Thoracic aorta (tissue), 2 donors: ENCODE measurements at places on chromosomes 4 and X.

DNA sequence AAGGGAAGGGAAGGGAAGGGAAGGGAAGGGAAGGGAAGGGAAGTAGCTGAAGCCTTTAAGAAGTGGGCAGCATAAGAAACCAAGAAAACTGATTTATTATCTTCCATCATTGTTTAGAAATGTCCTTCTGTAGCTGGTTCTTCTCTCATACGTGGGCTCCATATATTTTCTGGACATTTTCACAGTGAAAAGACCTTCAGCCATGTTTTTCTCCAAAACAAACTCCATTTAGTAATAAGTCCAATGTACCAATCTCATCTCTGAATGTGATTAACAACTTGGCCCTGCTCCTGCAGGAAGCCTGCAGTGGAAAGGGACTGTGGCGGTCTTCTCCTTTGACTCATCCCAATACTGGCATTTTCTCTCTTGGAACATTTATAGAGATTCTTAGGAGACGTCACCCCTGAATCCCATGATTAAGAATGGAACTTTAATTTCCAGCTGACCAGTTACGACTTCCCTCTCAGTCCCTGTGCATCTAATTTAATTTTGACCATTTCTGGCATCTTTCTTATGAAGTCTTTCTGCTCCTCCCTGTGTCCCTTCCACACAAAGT lies 96.6 kb upstream of the GUCY1A1 start:
- no peaks in the 10 kb centered on the region for H3K36me3 ChIP-seq
- H3K27me3 ChIP-seq = no peaks in the 10 kb centered on the region
- no peak for DNase-seq

DNA sequence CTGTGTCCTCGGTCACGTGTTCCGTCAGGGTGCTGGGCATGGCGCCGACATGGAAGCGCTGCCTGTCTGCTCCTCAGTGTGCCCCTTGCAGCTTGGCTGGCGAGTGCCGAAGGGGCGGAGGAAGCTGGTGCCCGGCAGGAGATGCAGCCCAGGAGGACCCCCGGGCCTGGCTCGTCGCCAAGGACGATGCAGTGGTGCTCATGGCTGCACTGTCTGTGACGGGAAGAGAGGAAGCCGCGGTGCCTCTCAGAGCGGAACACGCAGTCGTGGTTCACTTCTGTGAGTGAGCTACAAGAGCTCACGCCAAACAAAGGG lies 38.1 kb downstream of the FGFRL1 start:
- H3K4me3 ChIP-seq = no peak overlapping the region
- no peak overlapping the region for H3K27ac ChIP-seq
- H3K36me3 ChIP-seq = no peaks in the 10 kb centered on the region
- no peaks in the 10 kb centered on the region for H3K27me3 ChIP-seq
- H3K4me1 ChIP-seq = peaks cover 41% of the 10 kb centered on the region

- H3K4me3 ChIP-seq = peak overlapping the region; percentile 24
- H3K36me3 ChIP-seq = no peaks in the 10 kb centered on the region
- no peaks in the 10 kb centered on the region for H3K27me3 ChIP-seq
- peak overlapping the region; percentile 21 for H3K27ac ChIP-seq
Observed at GRCh38 chr4:6275898-6276806, 6.5 kb downstream of the WFS1 start.

DNA sequence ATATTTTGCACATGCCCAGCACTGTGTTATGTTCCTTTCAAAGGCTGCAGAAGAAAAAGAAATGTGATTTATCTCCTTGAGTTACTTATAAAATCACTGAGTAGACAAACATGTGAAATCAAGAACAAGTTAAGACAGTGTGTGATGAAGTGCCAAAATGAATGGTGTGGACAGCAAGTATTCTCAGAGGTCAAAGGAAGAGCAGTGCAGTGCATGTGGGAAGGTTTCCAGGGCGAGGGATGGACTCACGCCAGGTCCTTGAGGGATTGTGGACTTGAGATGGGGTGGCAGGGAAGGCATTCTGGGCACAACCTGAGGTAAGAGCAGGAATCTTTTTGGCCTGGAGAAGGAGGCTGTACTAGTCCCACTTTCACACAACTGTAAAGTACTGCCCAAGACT lies 115.5 kb downstream of the FNIP2 start:
- H3K4me3 ChIP-seq = no peak overlapping the region

- peak overlapping the region; percentile 13 for H3K27ac ChIP-seq
- H3K4me3 ChIP-seq = peak overlapping the region; percentile 56
- peak; percentile 28 for DNase-seq
Observed at GRCh38 chr4:41120297-41121217, 93.8 kb downstream of the APBB2 start.

GRCh38 chr4:37528166-37528885 lies 157.8 kb downstream of the RELL1 start:
- no peaks in the 10 kb centered on the region for H3K36me3 ChIP-seq
- no peak overlapping the region for H3K4me3 ChIP-seq
- H3K4me1 ChIP-seq = no peaks in the 10 kb centered on the region
- no peak for DNase-seq
- H3K27ac ChIP-seq = no peak overlapping the region

DNA sequence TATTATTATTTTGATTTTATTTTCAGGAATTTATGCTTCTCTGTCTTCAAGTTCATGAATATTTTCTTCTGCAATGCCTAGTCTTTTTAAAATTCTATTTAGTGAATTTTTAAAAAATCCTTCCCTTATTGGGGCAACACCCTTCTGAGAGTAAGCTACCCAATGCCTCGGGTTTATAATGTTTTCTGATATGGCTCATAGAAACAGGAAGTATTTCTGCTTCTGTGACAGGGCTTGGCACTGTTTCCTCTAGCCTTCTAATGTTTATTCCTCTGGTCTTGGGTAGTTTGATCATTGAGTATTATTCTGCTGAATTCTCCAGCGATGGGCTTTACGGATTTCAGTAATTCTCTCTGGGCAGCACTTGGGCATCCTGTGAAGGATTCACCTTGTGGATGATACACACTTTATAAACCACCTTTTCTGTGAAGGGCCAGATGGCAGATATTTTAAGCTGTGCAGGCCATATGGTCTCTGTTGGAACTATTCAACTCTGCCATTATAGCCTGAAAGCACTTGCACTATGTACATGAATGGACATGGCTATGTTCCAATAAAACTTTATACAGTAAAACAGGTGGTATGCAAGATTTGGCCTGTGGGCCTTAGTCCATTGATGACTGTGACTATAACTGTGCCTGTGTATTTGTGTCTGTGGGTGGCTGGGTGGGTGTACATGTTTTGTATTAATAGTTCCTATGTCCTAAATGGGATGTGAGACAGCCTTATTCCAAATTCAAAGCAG lies 95.9 kb upstream of the FAT1 start:
- no peaks in the 10 kb centered on the region for H3K36me3 ChIP-seq
- no peaks in the 10 kb centered on the region for H3K27me3 ChIP-seq
- H3K4me3 ChIP-seq = no peak overlapping the region
- no peaks in the 10 kb centered on the region for H3K4me1 ChIP-seq

DNA sequence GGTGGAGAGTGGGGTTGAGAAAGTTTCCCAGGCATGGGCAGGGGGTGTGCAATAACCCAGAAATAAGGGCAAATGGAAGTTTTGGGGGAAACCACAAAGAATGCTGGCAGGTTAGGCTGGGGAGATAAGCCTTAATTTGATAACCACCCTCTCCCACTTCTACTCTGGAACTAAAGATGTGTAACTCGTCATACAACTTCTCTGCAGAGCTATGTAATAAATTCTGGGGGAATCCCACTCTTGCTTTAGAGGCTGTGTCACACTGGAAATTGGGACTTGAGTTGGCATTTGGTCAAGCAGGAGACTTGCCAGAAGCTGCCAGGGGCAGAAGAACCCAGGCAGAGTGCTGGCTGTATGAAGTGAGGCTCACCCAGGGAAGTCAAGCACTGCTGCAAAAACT lies 170.9 kb upstream of the CPEB2 start:
- no peaks in the 10 kb centered on the region for H3K36me3 ChIP-seq
- DNase-seq = no peak
- H3K27me3 ChIP-seq = no peaks in the 10 kb centered on the region
- no peak overlapping the region for H3K4me3 ChIP-seq
- no peak overlapping the region for H3K27ac ChIP-seq
- H3K4me1 ChIP-seq = no peaks in the 10 kb centered on the region

GRCh38 chrX:100743009-100743607 lies 11.2 kb upstream of the SYTL4 start:
- DNase-seq = no peak
- H3K4me1 ChIP-seq = no peaks in the 10 kb centered on the region
- no peaks in the 10 kb centered on the region for H3K36me3 ChIP-seq
- no peak overlapping the region for H3K4me3 ChIP-seq
- H3K27ac ChIP-seq = no peak overlapping the region

DNA sequence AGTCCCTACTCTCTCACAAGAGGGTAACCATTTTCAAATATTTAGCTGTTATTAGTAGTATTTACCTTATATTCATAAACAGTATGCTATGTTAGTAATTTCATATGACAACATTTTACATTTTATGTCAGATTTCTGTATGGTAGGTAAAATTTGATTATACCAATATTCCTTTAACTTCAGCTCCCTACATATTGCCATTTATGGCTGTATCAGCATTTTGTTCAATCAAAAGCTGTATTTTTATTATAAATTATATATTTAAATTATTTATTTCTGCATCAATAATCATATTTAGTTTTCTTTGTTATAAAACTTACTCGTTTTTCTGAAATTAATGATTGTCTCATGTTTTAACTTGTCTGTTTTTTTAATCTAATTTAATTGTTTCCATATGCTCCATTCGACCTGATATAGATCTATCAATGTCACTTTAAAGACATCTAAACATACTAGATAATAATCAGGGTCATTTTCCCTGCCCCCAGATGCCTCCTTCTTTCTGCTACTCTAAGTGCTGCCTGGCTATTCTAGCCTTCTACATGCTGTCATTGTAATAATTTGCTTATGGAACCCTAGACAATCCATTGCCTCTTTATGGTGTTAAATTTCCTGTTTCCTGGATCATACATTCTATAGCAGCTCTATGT lies 1976.7 kb upstream of the ADGRL3 start:
- H3K4me1 ChIP-seq = no peaks in the 10 kb centered on the region
- H3K27me3 ChIP-seq = no peaks in the 10 kb centered on the region
- no peak overlapping the region for H3K4me3 ChIP-seq
- H3K27ac ChIP-seq = no peak overlapping the region
- no peak for DNase-seq
- no peaks in the 10 kb centered on the region for H3K36me3 ChIP-seq

- DNase-seq = no peak
- no peaks in the 10 kb centered on the region for H3K27me3 ChIP-seq
- no peak overlapping the region for H3K4me3 ChIP-seq
Observed at GRCh38 chr4:150546286-150546685, 35.7 kb upstream of the MAB21L2 start.

- no peaks in the 10 kb centered on the region for H3K36me3 ChIP-seq
- no peak overlapping the region for H3K4me3 ChIP-seq
- DNase-seq = no peak
- no peaks in the 10 kb centered on the region for H3K4me1 ChIP-seq
- no peak overlapping the region for H3K27ac ChIP-seq
Observed at GRCh38 chr4:114890773-114891172, 222.6 kb downstream of the NDST4 start.

GRCh38 chrX:16892504-16893362 lies 22.6 kb upstream of the RBBP7 start:
- no peaks in the 10 kb centered on the region for H3K4me1 ChIP-seq
- H3K27ac ChIP-seq = no peak overlapping the region
- H3K4me3 ChIP-seq = no peak overlapping the region
- no peaks in the 10 kb centered on the region for H3K27me3 ChIP-seq
- no peak for DNase-seq

GRCh38 chr4:151678048-151678872 lies 82.5 kb downstream of the GATB start:
- no peak for DNase-seq
- H3K4me1 ChIP-seq = peaks cover 10% of the 10 kb centered on the region
- no peaks in the 10 kb centered on the region for H3K36me3 ChIP-seq
- H3K27ac ChIP-seq = no peak overlapping the region
- no peaks in the 10 kb centered on the region for H3K27me3 ChIP-seq
- H3K4me3 ChIP-seq = no peak overlapping the region

DNA sequence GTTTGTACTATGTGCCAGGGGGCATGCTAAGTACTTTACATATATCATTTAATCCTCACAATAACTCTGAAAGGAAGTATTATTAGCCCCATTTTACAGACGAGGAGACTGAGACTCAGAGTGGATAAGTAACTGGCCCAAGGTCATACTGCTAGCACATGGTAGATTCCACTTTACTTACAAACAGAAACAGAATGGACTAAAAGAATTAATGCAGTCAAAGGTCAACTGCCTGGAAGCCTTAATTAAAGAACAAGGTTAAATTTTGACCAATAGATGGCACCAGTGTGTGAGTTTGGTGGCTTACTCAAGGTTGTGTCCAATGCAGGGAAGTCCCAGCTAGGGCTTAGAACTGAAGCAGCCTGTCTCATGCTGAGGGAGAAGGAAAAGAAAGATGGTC lies 4.7 kb downstream of the RIPPLY1 start:
- no peak overlapping the region for H3K4me3 ChIP-seq
- DNase-seq = no peak
- H3K4me1 ChIP-seq = no peaks in the 10 kb centered on the region

DNA sequence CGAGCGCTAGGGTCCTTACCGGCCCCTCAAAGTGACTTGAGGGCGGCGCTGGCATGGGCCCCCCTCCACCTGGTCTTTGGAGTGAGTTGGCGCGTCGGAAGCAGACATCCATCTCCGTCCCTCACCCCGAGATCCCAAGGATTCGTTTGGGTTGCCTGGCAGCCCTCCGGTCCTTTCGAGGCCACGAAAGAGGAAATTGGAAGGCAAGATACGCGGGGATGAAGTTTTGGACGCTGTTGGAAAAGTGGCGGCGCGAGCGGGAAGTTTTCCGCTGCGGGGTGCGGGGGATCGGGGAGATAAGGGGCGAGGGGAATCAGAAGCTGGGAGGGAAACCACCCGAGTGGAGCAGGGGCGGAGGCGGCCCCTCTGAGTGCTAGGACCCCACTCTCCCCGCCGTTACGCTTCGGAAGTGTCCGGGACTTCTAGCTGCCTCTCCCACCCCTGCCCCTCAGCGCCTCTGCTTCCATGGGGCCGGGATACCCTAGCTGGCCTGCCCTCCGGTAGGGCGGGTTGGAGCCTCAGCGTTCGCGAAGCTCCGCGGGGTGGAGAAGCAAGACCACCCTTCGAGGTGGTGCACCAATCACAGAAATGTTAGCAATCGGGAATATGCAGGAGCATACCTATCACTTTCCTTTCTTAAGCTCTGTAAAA lies 57.8 kb downstream of the FRMPD3 start:
- H3K27ac ChIP-seq = no peak overlapping the region
- H3K4me1 ChIP-seq = no peaks in the 10 kb centered on the region
- no peaks in the 10 kb centered on the region for H3K27me3 ChIP-seq
- H3K4me3 ChIP-seq = peak overlapping the region; percentile 16
- H3K36me3 ChIP-seq = no peaks in the 10 kb centered on the region
- DNase-seq = no peak

GRCh38 chr4:8872402-8873291 lies 1.0 kb upstream of the HMX1 start:
- H3K4me3 ChIP-seq = no peak overlapping the region
- no peaks in the 10 kb centered on the region for H3K4me1 ChIP-seq
- DNase-seq = no peak
- peaks cover 4% of the 10 kb centered on the region for H3K27me3 ChIP-seq
- H3K27ac ChIP-seq = no peak overlapping the region

- no peak overlapping the region for H3K27ac ChIP-seq
- H3K4me1 ChIP-seq = no peaks in the 10 kb centered on the region
- DNase-seq = no peak
- no peaks in the 10 kb centered on the region for H3K27me3 ChIP-seq
Observed at GRCh38 chr4:8110071-8110986, 48.3 kb downstream of the ABLIM2 start.
